ENCODE measurements at places on chromosomes 11 and 22.

DNA sequence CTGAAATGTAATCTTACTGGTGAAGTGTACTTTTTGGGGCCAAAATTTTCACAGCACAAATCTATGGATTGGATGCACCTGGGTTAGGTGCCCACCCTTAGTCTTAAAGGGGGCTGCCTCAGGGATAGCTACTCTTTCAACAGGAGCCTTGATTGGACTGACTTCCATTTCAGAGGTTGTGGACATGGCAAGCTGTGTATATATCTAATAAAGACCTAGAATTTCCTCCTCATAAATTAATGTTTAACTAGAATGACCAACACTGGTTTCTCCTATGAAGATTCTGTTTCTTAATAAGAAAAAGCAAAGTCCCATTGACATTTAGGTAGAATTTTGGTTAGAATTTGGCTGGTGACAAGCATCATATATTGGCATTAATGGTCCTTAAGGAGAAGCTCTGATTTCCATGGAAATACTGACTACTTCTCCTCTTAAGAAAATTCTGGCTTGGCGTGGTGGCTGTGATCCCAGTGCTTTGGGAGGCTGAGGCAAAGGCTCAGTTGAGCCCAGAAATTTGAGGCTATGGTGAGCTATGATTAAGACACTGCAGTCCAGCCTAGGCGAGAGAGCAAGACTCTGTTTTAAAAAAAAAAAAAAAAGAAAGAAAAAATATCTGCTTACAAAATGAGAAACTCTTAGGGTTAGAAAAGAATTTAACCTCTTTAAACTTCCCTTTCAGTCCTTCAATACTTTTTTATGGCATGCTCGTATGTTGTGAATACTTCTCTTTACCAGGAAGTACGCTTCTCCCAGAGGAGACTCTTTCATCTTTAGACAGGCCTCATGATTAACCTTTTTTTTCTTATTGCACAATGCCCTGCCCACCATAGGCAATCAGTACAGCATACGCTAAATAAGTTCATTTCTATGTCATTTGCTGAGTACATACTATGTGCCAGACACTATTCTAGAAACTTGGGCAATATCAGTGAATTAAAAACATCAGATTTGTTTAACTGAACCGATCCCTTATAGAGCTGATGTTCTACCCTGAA is 77.2 kb downstream of the PRR5L start:
- peak; percentile 99 for DNase-seq

DNA sequence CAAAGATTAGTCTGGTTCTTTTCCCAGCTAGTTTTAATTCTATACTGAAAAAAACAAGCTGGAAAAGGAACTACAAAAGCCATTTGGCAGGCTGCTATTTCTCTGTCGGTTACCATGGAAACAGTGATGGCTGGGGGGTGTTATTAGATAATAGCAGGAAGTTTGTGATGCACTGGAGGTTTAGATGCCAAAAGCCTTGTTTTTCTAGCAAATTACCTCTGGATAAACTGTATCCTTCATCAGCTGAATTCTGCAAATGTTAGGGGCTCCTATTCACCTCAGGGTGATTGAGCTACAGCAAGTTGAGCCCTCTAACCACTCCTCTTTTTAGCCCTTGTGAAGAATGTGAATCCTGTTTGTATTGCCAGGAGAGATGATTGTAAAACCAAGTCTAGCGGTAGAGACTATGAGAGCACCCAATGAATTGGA is 25.2 kb downstream of the ALKBH3 start:
- DNase-seq, result no peak

DNA sequence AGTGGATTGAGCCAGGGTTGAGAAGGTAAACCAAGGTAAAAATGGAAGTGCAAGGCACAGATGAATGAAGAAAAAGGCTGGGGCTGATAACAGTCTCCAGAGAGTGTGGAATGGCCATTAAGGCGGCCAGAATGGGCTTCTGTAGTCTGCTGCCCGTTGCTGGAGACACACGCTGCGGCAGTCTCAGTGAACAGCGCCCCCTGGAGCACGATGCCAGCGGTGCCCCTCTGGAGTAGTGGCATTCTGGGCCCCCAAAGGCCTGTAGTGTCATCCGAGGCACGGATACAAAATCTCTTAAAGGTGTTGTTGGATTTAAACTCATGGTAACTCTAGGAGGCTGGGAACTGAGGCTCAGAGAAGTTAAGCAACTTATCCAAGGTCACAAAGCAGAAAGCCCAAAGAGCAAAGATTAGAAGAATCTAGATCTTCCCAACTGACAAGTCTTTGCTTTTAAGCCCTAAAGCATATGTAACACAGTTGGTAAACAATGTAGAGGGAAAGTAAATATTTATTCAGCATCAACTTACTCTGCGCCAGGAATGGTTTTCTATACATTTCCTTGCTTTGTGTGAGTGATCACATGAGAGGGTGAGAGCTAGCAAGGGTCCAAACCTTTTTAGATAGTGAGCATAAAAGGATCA is 18.2 kb downstream of the KCNJ1 start:
- no peak for DNase-seq

- no peak for DNase-seq
These were observed 1.4 kb upstream of the CPT1A start for GRCh38 chr11:68843052-68843561.

DNA sequence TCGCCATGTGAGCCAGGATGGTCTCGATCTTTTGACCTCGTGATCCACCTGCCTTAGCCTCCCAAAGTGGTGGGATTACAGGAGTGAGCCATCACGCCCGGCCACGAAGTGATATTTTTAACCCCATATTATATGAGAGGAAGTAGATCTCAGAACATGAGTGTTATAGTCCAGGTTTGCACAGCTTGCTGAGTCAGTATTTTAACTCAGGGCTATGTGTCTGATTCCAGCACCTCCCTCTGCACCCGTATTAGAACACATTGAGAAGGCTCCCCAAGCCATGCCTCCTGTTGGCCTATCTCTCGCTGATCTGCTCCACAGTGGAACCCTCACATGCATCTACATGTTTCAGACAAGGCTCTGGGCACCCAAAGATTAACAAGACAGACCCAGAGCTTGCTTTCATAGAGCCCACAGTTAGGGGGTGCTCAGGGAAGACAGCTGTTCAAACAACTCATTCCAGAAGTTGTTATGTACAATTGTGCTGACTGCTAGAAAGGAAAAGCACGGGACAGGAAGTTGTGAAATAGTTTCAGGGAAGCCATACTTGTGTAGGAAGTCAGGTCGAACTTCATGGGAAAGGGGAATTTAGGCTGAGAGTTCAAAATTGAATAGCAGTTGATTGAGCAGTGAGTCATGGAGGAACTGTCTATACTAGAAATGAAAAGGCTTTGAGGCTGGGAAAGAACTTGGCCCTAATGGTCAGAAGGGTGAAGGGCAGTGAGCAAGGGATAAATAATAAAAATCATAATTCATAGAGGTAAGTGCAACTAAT is 49.3 kb upstream of the CLPB start:
- peak; percentile 70 for DNase-seq

- no peak for DNase-seq
These were observed 120.3 kb upstream of the ARHGAP20 start for GRCh38 chr11:110832539-110832938.

- DNase-seq, result no peak
These were observed at the start of gene ARFGAP3 for GRCh38 chr22:42856865-42857704. Gene ARFGAP3 (minus strand): TSS chr22:42857273. CDS start chr22:42857182, 91 bp downstream.

GRCh38 chr11:123775289-123775688 is 21.0 kb upstream of the OR6X1 start:
- DNase-seq, result no peak

GRCh38 chr22:41906822-41907221 is 8.1 kb downstream of the SHISA8 start:
- no peak for DNase-seq

DNA sequence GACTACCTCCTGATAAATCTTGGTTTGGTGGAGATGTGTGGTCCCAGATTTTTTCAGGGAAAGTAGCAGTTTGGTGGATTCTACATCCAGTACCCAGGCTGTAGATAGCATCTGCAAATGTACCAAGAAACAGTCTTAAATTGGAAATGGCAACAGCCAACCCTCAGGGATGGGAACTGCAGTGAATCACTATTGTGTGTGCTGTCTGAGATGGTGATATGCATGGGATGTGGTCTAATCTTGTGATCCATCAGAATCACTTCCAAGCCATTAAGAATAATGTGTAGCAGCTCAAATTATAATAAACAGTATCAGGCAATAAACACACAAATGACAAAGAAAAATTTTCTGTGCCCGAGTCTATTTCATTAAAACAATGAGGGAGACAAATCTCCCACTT is 3.4 kb downstream of the OLFML1 start:
- no peak for DNase-seq

GRCh38 chr22:49574881-49575702 is 252.6 kb downstream of the BRD1 start:
- no peak for DNase-seq

DNA sequence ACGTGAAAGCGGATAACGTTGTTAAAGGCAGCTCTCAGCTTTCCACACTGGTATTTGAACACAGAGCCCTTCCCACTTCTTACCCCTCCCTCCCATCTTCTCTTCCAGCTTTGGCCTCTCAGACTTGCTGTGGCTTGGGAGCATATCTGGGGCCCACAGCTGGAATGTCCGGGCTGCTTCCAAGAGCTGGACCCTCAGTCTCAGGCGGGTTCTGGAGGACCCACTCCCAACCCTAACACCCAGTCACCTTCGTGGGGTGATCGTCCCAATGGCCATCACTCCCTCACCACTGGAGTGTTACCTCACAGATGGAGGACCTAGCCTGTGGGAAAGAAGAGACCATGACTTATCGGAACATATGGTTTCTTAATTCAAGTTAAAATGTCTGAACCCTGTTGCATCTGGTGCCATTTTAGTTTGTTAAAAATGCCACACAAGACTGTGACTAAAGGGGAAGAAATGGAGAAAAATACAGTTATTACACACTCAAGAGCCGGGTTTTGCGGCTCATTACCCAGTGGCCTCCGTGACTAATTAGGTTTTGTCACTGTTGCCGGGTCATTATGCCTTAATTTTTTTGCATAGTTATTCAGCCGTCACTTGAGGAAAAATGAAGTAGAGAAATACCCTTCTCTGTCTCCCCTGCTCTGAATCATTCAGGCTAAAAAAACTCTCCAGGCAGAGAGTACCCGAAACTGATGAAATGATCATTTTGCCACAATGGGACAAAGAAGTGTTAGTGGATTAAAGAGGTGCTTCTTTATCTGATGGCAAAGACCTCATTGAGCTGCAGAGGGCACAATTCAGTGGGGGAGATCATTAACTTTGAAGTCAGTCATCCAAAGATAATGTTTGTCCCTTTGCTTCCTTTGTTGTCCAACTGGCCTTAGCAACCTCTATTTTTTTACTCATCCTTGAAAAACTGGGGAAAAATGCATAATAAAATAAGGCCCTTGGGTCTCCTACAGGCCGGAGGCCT is 87.2 kb upstream of the HTATIP2 start:
- DNase-seq, result no peak

DNA sequence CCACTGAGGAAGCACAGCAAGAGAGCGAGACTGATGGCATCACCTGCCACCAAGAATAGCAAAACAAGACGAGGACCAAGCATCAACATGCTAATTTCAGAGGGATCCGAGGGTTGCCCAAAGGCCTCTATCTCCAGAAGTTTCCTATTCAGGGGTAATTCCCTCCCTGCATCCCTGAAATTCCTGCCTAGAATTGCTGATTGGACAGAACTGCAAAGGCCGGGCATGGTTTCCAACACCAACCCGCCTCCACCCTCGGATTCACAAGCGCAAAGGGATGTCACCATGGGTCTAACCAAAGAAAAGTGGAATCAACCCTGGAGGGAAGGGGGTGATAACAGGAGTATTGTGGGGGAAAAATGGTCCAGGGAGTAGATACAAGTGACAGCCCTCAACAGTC is 28.3 kb upstream of the ETS1 start:
- no peak for DNase-seq

DNA sequence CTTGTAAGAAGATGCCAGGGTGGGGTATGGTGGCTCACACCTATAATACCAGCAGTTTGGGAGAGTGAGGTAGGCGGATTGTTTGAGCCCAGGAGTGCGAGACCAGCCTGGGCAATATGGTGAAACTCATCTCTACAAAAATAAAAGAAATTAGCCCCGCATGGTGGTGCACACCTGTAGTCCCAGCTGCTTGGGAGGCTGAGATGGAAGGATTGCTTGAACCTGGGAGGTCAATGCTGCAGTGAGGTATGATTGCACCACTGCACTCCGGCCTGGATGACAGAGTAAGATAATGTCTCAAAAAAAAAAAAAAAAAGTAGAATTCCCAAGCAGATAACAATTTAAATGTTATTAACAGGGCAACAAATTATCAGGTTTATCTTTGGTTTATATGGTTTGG is 20.2 kb downstream of the ACER3 start:
- no peak for DNase-seq

DNA sequence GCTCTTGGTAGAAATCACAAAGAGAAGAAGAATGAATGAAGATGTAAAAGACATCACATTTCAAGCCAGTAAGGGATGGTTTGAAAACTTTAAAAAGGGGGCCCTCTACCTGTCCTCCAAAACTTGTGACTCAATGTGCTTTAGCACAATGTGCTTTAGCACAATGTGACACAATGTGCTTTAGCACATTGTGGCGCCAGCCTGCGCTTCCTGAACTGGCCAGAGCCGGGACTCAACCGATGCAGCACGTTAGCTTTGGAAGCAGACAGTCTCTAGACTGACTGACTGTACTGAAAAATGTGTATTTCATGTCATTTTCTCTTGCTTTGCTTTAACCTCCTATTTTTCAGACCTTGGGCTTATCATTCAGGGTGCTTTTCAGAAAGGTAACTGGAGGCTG is 63.5 kb downstream of the FAM83F start:
- DNase-seq, result no peak

GRCh38 chr11:12187399-12187798 is 77.0 kb downstream of the MICAL2 start:
- DNase-seq, result no peak

- DNase-seq, result no peak
These were observed 16.1 kb upstream of the OR52K1 start for GRCh38 chr11:4466131-4466870.

DNA sequence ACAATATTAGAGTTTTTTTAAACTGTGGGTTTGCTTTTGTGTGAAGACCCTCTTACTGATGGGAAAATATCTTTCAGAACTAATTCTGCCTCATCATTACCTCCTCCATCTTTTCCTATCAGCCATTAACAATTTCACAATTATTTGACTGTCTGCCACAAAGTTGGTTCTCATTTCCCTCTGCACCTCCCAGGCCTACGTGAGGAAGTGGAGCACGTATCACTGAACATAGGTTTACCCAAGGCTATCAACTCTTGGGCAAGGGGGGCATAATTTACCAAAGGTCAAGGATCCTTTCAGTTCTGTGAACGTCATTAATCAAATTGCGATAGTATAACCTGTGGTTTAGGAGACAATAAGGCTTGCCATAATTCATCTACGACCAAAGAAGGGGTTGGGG is 60.0 kb downstream of the LIF start:
- no peak for DNase-seq
